Stimulated activated CD8-positive, alpha-beta memory T cell treated with anti-CD3 and anti-CD28 coated beads, Interleukin-15, amount 100 ng/mL, for 24 hours (primary cell): ENCODE measurements at places on chromosomes 2 and 18.

DNA sequence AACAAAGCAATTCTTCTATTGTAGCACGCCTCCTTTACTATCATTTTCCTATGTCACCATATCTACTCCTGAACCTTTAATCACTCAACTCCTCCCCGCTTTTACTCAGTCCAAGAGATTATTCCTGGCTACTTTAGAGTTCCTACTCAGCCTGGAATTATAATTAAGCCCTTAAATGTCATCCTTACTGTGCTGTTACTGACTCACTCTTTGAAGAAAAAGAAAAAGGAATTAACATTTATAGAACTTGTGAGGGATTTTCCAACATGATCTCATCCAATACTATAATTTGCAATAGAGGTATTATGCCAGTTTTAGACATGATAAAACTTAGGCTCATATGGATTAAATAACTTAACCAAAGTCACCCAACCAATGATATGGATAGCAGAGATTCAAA, 61.7 kb downstream of the CCDC88A start:
- DNase-seq, result no peak

DNA sequence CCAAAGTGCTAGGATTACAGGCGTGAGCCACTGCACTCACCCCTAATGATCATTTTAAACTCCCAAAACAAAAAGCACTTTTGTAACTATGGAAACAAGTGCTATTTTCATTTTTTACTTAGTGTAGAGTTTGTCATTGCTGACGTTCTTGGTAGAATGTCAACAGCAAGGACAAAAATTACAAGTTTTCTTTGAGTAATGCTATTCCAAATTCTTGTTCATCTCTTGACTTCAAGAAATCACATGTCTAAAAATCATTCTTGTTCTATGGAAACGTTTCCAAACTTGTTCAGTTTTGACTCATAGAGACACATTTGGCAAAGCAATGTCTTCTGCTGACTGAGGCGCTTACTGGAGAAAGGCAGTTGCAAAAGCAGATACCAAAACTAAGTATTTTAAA, 82.6 kb downstream of the MBP start:
- no peak for DNase-seq

DNA sequence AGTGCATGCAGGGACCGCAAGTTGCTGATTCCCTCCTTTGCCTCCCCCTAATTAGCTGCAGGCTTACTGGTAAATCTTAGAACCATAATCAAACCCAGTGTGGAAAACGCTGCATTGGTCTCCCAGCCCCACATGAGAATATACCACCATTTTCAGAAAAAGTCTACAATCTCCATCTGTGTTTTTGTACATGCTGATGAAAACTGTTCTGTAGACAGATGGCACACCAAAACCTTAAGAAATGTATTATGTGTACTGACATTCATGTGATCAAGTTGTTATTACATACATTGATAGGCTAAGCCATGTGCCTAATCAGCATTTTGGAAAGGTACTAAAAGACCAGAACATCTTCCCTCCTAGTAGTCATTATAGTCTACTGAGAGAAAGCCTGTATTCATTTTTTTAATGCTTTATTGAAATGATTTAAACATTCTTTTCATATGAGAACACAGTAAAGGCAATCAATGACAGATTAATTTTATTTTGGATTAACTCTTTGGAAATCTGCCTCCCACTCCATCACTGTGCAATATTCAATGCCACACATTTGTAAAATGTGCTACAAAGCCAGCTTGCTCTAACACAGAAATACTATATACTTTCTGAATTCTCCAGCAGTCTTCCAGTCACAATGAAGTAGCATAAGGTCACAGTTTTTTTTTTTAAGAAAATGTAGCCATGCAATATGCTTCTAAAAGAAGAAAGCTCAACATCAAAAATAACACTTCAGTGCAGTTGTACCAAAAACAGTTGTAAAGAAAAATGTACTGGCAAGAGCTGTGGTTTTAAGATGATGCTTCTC, 1.8 kb upstream of the CRYGA start:
- no peak for DNase-seq

DNA sequence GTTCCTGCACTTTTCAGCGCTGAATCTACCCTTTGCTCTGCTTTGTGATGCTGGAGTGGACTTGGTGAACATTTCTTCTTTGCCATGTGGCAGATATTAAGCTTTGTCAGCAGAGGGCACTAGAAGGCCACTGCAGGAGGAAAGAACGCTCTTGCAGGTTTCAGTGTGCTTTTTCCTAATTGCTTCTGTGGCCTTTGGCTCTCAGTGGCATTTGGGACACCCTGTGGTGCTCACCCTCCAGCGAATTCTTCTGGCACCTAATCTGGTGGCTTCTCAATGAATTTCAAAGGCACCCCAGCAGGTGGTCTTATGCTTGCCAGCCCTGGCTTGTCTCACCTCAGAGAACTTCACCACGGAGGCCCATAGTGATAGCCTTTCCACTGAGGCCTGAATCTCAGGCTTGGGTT, 146.7 kb downstream of the MYO3B start:
- DNase-seq, result no peak

DNA sequence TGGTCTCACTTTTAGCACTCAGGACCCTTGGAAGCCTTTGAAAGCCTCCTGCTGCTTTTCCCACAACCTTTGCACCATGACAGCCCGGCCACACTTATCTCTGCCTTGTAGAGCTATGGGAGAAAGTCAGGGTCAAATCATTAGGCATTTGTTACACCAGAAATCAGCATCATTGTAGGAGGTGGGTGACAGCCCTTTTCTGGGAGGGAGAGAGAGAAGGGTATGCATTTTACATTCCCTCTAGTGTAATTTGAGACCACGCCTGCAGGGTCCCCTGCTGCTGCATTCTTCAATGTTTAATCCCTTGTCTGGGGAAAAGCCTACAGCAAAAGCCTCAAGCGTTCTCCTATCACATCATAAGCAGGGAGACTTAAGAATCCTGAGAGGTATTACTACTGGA, 766.8 kb upstream of the FAM98A start:
- DNase-seq, result no peak

DNA sequence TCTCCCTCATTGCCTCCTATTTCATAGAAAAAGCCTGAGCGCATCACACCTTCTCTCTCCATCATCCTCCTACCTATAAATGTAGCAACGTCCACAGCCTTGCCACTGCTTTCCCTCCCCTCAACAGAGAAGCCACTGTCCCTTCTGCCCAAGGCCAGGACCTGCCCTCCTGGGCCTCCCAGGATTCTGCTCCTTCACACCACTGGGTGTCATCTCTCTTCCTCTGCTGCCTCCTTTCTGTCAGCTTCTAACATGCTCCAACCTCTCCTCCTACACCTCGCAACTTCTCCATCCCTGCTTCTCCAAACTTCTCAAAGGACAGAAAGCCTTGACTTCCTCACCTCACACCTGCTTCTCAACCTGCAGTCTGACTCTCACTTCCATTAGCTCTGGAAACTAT, 21.2 kb upstream of the ME2 start:
- DNase-seq, result no peak

- DNase-seq, result no peak
These were observed 378.8 kb downstream of the PTPRM start for GRCh38 chr18:7945882-7946281.

DNA sequence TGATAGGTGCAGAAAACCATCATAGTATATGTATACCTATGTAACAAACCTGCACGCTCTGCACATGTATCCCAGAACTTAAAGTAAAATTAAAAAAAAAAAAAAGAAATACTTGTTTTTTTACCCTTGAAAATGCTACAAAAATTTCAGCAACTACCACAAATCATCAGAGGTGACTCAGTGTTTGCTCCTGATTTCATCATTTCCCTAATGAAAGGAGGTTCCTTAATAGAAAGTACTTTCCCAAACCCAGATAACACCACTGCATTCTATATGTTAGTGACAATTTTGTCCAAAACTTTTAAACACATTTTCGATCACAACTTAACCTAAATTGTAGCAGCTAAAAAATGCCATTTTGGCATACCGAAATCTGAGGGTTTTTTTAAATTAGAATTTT, 163.3 kb downstream of the SLC39A10 start:
- DNase-seq, result no peak

- DNase-seq, result no peak
These were observed 70.3 kb downstream of the HNMT start for GRCh38 chr2:138034536-138034935.

DNA sequence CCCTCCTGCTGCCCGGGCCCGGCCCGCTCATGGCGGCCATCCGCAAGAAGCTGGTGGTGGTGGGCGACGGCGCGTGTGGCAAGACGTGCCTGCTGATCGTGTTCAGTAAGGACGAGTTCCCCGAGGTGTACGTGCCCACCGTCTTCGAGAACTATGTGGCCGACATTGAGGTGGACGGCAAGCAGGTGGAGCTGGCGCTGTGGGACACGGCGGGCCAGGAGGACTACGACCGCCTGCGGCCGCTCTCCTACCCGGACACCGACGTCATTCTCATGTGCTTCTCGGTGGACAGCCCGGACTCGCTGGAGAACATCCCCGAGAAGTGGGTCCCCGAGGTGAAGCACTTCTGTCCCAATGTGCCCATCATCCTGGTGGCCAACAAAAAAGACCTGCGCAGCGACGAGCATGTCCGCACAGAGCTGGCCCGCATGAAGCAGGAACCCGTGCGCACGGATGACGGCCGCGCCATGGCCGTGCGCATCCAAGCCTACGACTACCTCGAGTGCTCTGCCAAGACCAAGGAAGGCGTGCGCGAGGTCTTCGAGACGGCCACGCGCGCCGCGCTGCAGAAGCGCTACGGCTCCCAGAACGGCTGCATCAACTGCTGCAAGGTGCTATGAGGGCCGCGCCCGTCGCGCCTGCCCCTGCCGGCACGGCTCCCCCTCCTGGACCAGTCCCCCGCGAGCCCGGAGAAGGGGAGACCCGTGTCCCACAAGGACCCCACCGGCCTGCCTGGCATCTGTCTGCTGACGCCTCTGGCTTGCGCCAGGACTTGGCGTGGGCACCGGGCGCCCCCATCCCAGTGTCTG, 767 bp downstream of the RHOB start:
- DNase-seq, result no peak

DNA sequence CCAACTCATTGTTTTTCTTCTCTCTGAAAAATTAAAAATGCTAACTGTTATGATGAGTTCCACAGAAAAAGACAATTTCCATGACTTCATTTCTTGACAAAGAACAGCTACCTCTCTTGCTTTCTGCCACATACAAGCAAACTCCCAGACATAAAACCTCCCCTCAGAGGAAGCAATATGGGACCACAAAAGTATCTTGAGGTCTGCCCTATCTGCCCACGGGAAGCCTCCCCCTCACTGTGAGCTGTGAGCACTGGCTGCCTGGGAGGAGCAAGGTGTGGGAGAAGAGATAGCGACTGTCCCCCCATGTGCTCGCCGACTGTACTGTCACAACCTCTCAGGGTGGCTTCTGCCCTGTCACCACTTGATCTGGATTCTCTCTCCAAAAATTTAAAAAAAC, 69.7 kb upstream of the NRP2 start:
- DNase-seq, result peak; percentile 8

GRCh38 chr2:171793691-171794678, 100.1 kb downstream of the SLC25A12 start:
- no peak for DNase-seq

DNA sequence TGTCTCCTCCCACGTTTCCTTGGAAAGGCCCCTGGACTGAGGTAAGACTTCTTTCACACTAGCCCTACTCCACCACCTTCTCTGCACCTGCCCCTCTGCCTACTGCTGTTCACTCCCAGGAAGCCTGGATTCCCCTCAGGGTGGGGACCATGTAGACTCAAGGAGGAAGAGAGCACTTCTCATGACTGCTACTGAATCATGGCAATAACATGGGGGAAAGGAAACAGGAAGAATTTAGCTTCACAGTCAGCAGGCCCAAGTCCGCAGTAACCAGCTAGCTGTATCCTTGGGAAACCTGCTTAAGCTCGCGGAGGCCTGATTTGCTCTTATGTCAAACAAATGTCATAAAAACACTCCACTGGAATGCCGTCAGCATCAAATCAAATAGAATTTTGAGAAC, 126.2 kb upstream of the CAPN13 start:
- no peak for DNase-seq

DNA sequence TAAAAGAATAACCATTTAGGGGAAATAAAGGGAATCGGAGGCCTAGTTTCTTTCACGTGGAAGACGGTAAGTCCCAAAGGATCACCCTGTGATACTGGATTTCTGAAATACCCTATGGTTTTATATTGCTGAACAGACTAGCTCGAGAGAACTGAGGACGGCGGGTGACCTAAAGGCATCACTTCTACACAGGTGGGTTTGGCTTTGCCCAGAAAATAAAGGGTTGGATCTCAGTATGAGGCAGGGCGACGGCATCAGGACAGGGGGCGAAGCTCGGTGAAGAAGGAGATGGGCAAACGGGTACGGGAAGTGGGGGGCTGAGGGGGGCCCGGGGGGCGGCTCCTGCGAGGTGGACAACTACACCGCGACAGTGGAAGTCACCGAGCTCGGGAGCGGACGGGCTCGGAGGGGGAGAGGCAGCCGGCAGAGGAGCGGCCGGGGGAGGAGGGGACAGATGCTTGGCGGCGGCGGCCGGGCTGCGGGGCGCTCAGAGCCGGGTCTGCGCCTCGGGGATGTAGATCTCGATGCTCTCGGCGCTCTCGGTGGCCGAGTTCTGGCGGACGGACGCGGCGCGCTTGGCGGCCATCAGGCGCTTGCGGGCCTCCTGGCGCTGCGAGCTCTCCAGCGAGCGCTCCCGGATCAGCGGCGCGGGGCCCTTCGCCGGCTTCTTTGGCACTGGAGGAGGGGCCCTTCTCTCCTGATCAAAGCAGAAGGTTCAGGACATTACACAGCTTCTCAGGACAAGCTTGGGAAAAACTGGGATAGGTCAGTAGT, 48.9 kb downstream of the TGIF1 start:
- no peak for DNase-seq

- no peak for DNase-seq
These were observed 669.5 kb upstream of the REG3G start for GRCh38 chr2:78355967-78356366.

GRCh38 chr2:174634130-174635014, 36.8 kb upstream of the WIPF1 start:
- DNase-seq, result no peak
